ENCODE measurements at places on chromosomes 16 and 17.

DNA sequence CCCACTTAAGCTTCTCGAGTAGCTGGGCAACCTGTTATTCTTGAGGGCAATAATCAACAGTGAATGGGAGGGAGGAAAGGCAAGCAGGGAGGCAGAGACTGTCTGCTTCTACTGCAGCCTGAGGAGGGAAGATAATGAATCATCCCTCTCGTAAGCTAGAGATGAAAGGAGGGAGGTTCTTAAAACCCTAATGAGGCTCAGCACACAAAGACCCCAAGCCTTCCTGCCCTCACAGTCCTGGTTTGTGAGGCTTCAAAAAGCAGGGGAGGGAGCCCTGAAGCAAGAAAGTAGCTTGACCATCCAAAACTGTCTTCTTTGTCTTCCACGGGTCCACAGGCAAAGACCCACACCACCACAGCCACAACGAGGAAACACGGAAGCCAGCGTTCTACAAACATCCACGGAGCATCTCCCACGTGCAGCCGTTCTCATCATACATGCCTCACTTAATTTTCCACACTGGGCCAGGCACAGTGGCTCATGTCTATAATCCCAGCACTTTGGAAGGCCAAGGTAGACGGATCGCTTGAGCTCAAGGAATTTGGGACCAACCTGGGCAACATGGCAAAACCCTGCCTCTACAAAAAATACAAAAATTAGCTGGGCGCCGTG is 1.8 kb downstream of the PIK3R5 start:
- no peak for DNase-seq

DNA sequence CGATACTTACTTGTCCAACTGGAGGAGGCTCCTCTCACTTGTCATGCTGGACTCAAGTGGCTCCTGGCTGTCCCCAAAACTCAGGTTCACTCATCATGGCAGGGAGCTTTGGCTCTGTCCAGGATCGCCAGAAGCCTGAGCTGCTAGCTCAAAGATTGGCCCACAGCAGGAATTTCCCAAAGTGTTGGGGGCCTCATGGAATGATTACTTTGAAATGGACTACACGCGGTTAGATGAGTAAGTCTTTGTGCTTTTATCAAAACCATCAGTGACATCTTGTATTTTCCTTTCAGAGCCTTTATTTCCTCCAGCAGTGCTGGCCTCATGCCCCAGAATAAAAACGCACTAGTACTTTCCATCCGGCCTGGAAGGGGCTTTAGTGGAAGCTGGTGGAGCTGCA is 29.2 kb upstream of the PHB1 start:
- peak; percentile 59 for DNase-seq

- DNase-seq: no peak
These were observed 43.4 kb downstream of the TAOK1 start for GRCh38 chr17:29433541-29433940.

DNA sequence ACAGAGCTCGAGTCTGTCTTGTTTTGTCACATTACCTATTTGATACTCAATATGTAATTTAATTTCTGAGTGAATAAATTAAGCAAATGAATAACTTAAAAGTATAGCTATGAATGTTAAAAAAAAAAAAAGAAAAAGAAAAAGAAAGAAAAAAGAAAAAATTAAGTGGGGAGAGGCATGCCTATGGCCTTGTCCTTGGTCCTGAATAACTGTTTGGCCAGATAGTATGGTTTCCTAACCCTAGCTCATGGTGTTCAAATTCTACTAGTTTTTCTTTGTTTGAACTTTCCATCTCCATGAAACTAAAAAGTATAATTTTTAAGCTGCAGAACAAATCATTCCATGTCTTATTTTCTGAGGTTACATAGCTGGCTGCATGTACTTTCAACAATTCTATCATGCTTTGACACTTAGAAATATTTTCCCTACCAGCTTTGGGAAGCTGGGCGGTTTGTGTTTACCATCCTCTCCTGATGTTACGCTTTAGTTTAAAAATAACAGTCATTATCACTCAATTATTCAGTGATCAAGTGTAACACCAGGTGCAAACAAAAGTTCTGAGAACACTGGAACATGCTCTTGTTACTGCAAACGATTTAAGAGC is 31.8 kb downstream of the TOX3 start:
- DNase-seq: peak; percentile 58

GRCh38 chr16:49524216-49524946 is 150.8 kb downstream of the C16orf78 start:
- DNase-seq: peak; percentile 37

DNA sequence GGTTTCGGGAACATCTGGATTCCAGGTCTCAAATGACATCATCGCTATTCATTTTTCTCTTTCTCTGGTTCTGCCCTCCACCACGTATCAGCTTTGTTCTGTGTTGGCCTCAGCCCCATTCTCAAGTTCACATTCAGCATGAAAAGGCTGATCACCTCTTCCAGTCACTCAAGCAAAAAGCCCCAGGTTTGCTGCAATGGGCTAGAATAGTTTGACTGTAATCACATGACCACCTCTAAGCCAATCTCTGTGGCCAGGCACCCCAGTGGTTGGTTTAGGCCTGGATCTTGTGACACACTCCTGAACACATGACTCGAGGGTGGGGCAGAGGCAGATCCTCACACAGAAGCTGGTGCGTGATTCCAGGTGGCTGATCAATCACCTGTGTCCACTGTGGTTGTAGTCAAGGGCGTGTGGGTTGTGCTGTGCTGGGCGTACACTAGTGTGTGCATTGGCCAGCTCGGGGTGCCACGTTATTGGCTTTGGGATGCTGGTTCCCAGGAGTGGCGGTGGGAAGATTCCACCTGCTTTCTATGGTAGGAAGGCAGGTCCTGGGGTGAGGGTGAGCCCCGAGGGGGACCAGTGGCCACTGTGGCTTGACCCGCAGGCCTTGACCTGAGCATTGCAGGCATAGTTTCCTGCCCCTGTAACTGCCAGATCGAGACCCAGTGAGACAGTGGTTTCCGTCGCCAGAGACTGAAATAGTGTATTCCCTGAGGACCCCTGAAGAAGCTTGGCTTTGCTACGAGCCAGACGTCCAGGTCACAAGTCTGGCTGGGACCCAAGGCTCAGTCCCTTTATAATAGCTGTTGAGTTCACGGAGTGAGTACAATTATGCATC is 12.0 kb downstream of the EEF2K start:
- DNase-seq: no peak

DNA sequence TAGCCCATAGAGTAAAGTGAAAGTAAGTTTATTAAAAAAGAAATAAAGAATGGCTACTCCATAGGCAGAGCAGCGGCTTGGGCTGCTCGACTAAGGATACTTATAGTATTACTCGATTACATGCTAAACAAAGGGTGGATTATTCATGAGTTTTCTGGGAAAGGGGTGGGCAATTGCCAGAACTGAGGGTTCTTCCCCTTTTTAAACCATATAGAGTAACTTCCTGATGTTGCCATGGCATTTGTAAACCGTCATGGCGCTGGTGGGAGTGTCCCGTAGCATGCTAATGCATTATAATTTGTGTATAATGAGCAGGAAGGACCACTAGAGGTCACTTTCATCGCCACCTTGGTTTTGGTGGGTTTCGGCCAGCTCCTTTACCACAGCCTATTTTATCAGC is 13.3 kb upstream of the GAS7 start:
- no peak for DNase-seq

DNA sequence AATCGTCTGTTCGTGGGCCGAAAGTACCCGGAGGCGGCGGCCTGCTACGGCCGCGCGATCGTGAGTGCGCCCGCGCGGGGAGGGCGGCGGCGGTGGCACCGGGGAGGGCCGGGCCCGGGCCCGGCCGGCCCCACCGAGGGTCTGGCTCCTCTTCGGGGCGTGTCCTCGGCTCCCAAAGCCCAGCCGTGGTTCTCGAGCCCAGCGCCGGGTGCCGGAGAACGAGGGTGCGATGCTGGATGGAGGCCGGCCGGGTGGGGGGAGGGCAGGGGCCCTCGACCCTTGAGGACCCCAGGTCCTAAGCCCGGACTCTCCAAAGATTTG is 375 bp downstream of the STUB1 start:
- DNase-seq: no peak

DNA sequence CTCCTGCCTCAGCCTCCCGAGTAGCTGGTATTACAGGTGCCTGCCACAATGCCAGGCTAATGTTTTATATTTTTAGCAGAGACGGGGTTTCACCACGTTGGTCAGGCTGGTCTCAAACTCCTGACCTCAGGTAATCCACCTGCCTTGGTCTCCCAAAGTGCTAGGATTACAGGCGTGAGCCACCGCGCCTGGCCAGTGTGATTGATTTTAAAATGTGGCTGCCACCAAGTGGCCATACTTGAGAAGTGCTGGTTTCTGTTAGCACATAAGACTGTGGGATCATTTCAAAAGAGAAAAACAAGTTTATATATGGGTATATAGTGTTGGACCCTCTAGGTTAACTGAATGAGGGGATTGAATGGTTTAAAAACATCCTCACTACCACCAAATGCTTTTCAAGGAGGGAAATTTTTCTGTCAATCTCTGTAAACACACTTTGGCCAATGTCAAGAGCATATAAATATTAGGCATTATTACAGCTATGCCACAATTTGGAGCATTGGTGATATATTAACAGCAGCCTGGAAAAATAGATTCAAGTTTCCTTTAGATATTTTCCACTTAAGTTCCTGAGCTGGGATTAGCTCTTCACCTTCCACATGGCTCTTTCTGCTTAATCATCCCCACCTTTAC is 13.5 kb upstream of the DHRS13 start:
- peak; percentile 60 for DNase-seq

GRCh38 chr17:79803997-79804855 is 7.3 kb upstream of the CBX8 start:
- DNase-seq: peak; percentile 72

- DNase-seq: peak; percentile 85
These were observed 246.6 kb upstream of the RPL38 start for GRCh38 chr17:73956595-73957465.

- DNase-seq: no peak
These were observed 17.3 kb upstream of the ENDOV start for GRCh38 chr17:80397686-80398085.

- DNase-seq: no peak
These were observed 816 bp upstream of the SHMT1 start for GRCh38 chr17:18364166-18364565.

- no peak for DNase-seq
These were observed 13.5 kb upstream of the CIBAR2 start for GRCh38 chr16:85125570-85126393.

DNA sequence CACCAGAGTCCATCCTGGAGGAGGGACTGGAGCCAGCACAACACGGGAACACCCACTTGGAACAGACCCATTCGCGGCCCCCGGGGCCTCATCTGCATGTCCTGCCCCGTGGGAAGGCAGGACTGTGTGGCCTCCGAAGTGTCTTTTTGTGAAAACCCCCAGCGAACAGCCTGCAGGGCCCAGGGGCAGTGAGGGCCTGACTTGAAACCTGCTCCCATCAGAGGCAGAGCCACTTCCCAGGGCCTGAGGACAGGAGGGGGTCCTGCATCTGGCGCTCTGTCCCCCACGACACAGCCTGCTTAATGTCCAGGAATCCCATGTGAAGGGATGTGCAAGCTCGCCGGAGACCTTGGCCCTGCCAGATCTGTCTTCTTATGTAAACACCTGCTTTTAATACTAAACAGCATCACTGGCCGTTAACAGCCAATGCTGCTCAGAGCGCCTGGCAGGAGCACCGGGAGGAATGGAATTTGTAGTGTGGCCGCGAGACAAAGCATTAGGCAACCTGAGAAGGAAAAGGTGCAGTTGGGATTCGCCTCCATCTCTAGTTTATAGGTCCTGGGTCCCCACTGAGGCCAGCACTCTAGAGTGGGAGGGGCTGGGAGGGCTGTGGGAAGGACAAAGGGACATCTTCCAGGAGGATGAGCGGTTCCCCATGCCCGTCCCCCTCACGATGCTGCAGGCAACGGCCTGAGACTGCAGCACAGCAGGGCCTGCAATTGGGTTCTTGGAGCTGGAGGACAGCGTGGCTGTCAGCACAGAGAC is 9.6 kb upstream of the EVPL start:
- no peak for DNase-seq

DNA sequence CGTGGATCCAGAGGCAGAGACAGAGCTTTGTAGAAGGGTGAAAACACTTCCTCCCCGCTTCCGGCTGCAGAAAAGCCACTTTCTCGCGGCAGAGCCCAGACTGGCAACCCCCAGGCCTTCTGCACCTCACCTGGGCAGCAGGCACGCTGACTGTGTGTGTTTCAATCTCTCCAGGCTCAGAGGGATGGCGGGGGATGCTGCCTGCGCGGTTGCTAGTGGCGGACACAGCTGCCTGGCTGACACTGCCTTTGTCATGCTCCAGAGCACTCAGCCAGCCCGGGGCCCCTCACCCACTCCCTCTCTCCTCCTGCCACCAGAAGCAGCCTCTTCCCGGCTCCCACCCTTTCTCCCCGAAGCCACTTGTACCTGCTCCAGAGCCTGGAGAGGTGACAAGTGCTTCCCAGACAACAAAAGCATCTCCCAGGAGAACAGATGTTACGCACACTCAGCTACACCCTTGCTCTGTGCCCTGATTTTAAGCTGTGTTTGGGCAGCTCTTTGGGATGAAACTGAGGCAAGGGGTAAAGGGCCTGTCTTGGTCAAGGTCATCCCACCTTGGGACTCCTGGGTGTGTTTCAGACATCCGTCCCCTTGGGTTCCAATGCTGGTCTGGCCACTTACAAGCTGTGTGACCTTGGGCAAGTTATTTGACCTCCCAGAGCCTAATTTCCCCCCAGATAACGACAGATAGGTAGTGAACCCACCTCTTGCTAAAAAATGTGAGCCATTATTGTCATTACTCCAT is 9.2 kb upstream of the GLIS2 start:
- DNase-seq: peak; percentile 83

DNA sequence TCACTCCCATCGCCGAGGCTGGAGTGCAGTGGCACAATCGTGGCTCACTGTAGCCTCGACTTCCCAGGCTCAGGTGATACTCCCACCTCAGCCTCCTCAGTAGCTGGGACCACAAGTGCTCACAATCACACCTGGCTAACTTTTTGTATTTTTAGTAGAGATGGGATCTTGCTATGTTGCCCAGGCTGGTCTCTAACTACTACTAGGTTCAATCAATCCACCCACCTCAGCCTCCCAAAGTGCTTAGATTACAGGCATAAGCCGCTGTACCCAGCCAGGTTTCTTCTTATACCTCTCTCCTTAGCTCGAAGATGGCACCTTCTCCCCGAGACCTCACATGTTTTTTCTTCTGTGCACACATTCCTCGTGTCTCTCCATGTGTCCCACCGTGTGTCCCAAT is 3.0 kb downstream of the TSPAN10 start:
- no peak for DNase-seq

DNA sequence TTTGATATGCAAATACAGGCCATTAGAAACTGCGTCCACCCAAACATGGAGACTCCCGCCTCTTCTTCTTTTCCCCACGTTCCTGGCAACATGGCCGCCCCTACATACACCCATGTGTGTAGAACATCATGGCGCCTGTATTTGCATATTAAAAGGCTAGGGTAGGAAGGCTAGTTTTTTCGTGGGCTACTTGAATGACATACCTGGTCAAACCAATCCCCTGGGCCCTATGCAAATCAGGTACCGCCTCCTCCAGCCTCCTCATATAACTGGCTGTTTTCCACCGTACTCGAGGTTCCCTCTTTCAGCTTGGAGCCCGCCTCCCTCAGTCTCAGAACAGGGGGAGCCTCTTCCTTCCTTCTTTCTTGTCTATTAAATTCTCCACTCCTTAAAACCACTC is 840 bp upstream of the CD300LB start:
- DNase-seq: no peak

All from eye (tissue), 1 donor.